ENCODE measurements at places on chromosomes 11 and 22. TPM values are rescaled to one million over a fixed set of nuclear protein-coding genes. Genes with fewer than 3 reads are reported as not detected.

IGSF9B gene
- 26.3 TPM for total RNA-seq

GUCY1A2 gene
- total RNA-seq, result 0.55 TPM

BTG4 gene
- total RNA-seq, result not detected

PITPNM1 gene
- total RNA-seq, result 50.1 TPM

GAL3ST1 gene
- total RNA-seq, result 5.1 TPM

FOSL1 gene
- total RNA-seq, result 33.7 TPM

ANO9 gene
- total RNA-seq, result 12.3 TPM

VSIG10L2 gene
- total RNA-seq, result not detected

ROBO4 gene
- not detected for total RNA-seq

TLCD5 gene
- 7.1 TPM for total RNA-seq

MIOX gene
- total RNA-seq, result 1.4 TPM

SERPING1 gene
- 35.2 TPM for total RNA-seq

DEUP1 gene
- not detected for total RNA-seq

APOL4 gene
- total RNA-seq, result not detected

DDX25 gene
- total RNA-seq, result 7.4 TPM

RAG2 gene
- not detected for total RNA-seq

SCUBE1 gene
- 1.2 TPM for total RNA-seq

CYB5R2 gene
- 44.5 TPM for total RNA-seq

PARVB gene
- 17.2 TPM for total RNA-seq

CHRM1 gene
- total RNA-seq, result not detected

MMP13 gene
- total RNA-seq, result not detected

F2 gene
- total RNA-seq, result not detected
